ENCODE measurements at places on chromosomes 6 and 20.

DNA sequence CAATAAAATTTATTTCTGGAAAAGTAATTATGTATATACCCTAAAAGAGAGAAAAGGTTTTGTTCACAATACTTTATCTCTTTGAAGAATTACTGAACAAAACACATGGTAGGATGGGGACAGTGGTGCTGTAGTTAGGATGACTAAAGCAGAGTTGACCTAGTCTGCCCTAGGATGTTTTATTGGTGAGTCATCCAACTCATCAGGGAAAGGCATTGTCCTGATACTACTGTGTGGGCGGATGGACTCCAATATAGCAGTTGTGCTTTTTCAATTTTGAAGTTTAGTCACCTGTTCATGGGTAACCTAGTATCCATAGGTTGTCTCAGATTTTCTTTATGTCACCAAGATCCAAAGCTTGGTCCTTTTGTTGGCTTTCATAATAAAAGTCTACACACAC lies 53.3 kb upstream of the EYS start:
- no peak for DNase-seq

DNA sequence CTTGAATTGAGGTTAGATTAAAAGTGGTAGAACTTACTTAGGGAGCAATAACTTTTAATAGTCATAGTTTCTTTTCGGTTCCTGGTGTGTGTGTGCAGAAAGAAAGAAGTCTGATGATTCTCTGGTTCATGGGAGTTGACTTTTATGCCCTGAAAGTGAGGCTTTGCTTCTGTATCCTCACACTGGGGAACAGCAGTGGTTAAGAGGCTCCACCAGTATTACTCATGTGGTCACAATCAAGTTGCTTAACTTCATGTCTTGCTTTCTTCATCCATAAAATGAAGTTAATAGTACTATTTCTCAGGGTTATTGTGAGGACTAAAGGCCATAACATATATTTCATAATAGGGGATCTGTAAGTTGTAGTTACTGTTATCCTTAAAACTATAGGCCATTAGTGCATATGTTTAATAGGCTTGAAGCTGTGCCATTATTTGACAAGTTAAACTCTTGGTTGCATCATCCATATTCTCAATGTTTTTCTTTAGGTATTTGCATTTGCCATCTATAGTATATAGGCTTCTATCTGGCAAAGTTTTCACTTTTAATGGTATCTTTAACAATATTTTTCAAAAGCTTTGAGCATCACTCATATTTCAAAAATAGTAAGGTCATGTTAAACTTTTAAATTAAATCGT lies 262.4 kb downstream of the PLCB1 start:
- no peak for DNase-seq

DNA sequence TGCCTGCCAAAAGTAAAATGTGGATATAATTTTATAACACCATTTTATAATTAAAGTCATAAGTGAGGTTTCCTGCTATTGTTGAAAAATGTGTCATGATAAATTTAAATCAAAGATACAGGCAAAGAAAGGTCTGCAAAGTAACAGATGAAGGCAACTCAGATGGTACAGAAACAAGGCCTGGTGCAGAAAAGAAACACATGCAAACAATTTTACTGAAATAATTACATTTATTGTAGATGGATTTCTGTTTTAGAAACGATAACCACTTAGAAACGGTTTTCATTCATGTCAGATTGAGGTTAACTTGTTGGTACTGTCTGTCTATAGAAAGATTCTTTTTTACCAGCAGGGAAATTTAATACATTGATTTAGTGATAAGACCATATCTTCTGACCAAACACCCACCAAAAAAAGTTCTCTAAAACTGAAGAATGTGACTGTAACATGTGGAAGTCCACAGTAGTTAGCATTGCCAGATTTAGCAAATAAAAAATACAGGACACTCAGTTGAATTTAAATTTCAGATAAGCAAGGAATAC lies 105.5 kb upstream of the FERMT1 start:
- DNase-seq = no peak

GRCh38 chr20:38113401-38114325 lies 51.4 kb downstream of the TGM2 start:
- no peak for DNase-seq

DNA sequence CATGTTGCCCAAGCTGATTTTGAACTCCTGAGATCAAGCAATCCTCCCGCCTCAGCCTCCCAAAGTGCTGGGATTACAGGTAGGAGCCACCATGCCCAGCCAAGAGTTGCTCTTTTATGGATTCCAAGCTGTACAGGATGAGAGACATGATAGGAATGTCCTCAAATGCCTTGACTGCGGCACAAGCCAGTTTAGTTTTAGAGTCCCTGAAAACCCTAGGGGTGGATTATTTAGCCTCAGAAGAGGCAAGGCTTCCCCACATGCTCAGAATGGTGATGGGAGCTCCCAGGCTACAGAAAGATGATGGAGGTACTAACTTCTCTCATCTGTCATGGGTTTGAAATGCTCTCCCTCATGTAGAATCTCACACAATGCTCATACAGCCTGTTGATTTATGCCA lies 280.5 kb upstream of the PRND start:
- no peak for DNase-seq

Measured in germinal center (tissue), 1 donor.